ENCODE measurements at places on chromosomes 11 and 22.

DNA sequence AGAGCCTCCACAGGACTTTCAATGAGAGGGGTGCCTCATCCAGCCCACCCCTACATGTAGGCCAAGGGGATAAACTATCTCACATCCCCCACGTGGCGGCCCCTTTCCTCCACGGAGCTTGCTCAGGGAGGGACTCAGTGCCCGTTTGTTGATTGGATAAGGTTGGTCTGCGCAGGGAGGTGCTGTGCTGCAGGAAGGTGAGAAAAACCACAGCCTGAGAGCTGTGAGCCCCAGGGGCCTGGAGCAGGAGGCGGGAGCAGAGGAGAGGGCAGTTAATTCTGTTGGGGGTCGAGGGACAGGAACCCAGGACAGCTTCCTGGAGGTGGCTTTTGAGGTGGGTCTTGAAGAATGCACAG, 31.9 kb upstream of the ATXN10 start:
- DNase-seq = no peak

GRCh38 chr11:12770435-12770834, 96.2 kb downstream of the TEAD1 start:
- DNase-seq = no peak

DNA sequence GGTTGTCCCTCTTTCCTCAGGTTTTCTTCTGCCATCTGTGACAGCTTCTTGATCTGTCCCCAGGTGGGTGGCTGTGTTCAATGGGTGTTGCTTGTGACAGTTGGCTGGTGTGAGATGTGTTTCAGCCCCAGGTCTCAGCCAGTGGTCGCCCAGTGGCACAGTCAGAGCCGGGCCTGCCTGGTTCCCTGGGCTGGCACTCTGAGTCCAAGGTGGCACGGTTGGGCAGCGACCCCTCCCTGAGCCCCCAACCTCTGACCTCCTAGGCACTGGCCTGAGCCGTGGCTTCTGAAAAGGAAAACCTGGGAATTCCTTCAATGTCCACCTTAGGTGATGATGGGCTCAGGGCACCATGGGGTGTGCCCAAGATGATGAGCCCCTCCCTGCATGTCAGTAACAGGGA, 14.0 kb upstream of the PRODH start:
- no peak for DNase-seq

DNA sequence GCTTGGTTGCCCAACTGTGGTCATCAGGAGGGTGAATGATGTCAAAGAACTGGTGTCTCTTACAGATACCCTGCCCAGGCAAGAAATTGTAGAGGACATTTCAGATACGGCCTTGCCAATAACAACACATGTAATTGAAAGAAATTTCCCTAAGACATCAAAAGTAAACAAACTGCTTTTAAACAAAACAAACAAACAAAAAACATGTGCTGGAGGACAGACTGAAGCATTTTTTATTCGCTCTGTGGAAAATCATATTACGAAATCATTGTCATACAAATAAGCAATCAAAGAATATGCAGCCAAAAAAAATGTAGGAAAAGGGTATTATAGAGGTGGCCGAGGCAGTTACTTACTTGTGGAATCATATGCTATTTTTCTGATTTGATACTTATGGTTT, 52.1 kb upstream of the MYEOV start:
- no peak for DNase-seq

- DNase-seq = peak; percentile 82
These were observed 51.9 kb upstream of the CLMP start for GRCh38 chr11:123246749-123247495.

GRCh38 chr11:62144641-62145255, 20.9 kb downstream of the INCENP start:
- DNase-seq = no peak

DNA sequence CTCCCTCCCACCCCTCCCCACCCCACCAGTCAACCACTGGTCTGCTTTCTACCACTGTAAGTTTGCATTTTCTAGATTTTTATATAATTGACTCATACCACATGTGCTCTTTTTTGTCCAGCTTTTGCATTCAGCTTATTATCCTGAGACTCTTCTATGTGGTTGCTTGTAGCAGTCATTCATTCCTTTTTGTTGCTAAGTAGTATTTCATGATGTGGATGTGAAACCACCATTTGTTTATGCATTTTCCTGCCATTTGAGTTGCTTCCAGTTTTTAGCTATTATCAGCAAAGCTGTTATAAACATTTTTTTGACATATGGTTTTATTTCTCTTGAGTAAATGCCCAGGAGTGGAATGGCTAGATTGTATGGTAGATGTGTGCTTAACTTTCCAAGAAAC, 77.0 kb upstream of the FGF3 start:
- DNase-seq = no peak

DNA sequence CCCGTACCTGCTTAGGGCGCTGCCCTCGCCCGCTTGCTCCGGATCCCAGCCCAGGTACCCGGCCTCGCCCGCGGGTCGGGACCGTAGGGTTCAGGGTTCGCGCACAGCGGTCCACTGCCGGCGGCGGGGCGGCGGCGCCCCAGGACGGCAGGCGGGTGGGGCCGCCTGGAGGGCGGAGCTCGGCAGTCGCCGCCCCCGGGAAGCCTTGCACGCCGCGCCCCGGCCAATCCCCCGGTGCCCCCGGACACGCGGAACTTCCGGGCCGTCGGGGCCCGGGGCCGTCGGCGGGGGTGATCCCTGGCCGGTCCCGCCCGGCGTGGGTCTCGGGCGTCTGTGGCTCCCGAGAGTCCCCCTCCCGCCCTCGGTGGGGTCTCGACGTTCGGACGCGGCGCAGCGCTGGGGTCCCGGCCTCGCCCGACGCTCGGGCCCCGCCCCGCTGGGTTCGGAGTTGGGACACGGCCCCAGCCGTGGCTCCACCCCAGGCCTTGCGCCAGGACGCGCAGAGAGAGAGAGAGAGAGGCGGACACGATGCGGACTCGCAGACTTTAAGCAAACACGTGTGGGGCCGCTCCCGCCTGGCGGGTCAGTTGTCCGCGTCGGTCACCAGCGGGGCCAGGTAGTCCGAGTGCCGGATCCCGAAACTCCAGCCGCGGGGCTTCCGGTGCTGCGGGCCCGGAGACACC, at the start of gene TYMP:
TYMP (minus strand) TSS at position 116 of the 683 bp plus-strand sequence. CDS start 303 bp downstream, outside the sequence.
- peak; percentile 86 for DNase-seq

- peak; percentile 83 for DNase-seq
These were observed 2.0 kb downstream of the OR52W1 start for GRCh38 chr11:6200975-6201374.

DNA sequence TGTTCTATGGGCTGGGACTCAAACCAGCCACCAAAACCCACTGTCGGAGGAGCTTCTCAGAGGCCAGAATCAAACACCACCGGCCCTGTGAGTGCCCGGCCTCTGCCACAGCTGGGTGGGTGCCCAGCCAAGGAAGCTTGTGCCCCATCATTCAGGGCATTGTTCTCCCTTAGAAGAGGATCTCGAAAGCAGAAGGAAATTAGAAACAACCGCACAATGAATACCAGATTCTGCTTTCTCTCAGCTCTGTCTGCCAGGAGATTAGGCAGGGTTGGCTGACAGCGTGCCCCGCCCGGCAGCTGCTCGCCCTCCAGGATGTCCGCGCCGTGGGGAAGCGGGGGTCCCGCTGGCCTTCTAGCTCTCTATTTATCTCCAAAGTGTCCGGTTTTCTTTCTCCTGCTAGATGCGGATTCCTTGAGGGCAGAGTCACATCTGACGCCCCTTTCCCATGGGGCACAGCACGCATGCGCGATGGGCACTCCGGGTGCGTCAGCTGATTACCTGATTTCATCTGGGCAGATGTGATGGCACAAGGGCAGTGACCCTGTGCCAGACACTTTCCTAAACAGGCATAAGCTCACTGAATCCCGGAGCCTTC, 25.5 kb downstream of the SCGB1A1 start:
- peak; percentile 73 for DNase-seq

DNA sequence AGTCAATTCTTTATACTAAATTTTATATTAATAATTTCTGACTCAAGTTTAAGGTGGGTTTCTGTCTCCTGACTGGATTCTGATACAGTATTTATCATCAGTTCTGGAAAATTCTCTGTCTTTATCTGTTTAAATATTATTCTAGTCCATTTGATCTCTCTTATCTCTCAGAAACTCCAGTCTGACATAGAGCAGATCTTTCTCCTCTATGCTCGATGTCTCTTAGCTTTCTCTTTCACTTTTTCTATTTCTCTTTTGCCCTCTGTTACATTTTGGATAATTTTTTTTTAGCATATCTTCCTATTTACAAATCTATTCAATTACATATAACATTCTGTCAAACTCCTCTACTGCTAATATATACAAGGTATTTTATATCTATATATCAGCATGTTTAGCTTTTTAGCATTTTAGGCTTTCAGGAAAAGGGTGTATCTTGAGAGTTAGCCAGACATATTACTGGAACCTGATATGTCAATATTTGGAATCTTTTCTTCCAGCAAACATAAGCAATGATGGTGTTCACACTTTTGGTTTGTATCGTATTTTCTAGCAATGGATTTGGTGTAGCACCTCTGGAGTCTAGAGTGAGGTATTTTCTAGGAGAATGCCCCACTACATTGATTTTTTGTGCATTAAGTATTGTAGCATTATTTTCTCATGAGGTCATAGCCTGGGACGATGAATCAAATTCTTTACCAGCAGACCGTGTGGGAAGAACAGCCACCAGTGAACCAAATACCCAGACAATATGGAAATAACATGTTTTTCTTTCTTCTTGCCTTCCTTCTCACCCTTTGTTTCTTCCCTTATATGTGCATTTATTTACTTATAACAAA, 4.1 kb upstream of the NNMT start:
- no peak for DNase-seq
